Stimulated activated CD8-positive, alpha-beta memory T cell treated with anti-CD3 and anti-CD28 coated beads, Interleukin-4, amount 100 ng/mL, for 1 hour (primary cell): ENCODE measurements at places on chromosomes 5 and 9.
A peak's percentile ranks its signal among the peaks of the same experiment; 100 is the strongest.

DNA sequence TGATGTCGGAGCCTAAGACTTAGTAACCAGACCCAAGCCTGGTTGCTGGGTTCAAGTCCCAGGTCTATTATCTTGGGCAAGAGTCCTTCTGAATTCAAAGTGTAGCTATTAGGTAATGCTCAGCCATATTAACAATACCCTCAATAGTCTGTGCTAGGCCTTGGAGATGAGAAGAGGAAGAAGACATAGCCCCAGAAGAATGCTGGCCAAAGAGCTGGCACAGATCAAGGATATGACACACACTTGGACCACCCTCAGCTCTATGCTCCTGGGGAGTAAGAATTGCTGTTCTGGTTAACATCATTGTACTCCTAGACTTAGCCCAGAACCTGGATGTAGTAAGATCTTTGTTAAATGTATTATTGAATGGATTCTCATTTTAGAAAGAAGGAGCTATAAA, 426.7 kb downstream of the CDK5RAP2 start:
- DNase-seq, result no peak

GRCh38 chr9:110440172-110440571, 102.5 kb upstream of the TXNDC8 start:
- no peak for DNase-seq

- DNase-seq, result no peak
Measured at GRCh38 chr5:93904917-93905316, 163.5 kb upstream of the POU5F2 start.

DNA sequence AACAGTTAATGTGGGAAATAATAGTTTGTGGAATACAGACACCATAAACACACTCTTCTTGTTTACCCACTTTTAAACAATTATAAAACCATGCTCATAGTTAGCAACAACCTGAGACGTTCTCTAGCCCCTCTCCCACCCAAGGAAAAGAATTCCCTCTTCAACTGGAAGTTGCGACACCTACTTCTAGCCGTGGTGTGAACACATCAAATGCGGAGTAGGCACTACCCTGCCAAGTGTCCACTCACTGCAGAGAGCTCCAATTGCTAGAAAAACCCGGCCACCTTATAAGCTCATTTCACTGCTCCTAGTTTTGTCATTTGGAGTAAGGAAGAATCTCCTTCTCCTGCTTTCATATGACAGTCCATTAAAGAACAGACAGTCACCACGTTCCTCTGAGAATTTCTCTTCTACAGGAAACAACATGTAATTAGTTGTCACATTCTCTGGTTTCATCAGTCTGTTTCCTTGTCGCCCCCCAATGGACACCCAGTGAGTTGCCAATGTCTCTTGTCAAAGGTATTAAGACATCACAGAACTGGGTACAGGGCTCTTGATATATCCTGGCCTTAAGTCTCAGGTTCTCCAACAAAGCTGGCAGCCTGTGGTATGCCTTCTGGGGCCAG, 47.3 kb downstream of the PRLR start:
- no peak for DNase-seq

GRCh38 chr5:139276426-139276825, 17.1 kb upstream of the MATR3 start:
- no peak for DNase-seq

DNA sequence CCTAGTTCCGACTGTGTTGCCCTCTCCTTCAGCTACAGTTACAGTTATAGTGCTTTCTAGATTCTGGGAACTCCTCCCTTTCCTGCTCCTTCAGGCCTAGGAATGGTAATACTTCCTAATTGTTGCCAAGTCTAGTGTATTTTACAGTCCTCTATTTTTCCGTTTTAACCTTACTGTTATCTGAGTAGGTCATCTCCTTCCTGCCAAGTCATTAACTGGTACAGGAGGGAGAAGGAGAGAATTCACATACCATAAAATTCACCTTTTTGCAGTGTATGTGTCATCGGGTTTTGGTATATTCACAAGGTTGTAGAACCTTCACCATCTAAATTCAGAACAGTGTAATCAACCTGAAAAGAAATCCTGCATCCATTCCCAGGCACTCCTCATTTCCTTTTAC, 335.4 kb upstream of the MEF2C start:
- no peak for DNase-seq

DNA sequence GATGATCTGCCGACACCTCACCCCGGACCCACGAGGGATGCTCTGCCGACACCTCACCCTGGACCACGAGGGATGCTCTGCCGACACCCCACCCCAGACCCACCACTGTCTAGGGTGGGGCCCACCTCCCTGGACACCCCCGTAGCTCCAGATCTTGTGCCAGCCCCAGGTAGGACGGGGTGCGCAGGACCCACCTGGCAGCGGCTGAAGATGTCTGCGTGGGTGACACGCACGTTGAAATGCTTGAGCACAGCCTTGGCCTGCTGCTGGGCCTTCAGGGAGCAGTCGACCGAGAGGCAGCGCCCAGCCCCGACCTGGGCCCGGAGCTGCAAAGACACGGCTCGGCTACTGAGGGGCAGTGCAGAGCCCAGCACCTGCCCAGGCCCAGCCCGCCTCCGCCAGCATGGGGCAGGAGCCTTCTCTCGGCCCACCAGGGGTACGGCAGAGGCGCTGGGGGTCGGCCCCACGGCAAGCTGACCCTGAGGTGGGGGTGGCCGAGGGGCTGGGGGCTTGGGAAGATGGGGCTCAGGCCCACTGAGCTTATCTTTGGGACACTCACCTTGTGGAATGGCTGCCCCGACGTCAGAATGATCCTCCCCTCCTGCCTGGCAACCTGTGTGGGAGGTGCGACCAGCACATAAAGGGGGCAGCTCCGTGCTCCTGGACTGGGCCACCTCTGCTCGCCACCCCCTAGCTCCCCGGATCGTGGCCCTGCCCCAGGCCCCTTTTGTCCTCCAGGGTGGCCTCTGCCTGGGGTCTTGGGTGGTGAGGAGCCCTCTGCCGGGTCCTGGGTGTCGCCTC, 21.7 kb upstream of the NRARP start:
- no peak for DNase-seq

GRCh38 chr5:101390151-101390908, 487.2 kb upstream of the ST8SIA4 start:
- no peak for DNase-seq

GRCh38 chr5:37807621-37808301, 32.1 kb downstream of the GDNF start:
- no peak for DNase-seq

DNA sequence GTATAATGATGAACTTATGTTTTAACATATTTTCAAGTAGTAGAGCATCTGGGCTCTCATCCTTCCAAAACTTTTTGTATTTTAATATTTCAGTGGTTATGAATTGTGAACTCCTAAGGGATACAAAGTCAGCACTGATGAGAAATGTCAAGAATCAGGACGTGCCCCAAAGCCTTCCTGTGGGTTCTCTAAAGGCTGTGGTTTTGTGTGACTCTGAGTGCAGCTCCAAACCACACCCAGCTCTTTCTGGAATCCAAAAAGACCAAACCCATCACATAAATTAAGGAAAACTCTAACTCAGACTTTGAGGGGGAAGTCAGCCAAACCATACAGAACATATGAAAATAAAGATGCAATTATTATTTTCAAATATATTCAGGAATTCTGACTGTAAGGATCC, 40.8 kb upstream of the SMU1 start:
- DNase-seq, result no peak

GRCh38 chr5:1129711-1130055, 17.8 kb upstream of the SLC12A7 start:
- no peak for DNase-seq

- no peak for DNase-seq
Measured at GRCh38 chr9:121819428-121820231, 168.2 kb downstream of the DAB2IP start.

DNA sequence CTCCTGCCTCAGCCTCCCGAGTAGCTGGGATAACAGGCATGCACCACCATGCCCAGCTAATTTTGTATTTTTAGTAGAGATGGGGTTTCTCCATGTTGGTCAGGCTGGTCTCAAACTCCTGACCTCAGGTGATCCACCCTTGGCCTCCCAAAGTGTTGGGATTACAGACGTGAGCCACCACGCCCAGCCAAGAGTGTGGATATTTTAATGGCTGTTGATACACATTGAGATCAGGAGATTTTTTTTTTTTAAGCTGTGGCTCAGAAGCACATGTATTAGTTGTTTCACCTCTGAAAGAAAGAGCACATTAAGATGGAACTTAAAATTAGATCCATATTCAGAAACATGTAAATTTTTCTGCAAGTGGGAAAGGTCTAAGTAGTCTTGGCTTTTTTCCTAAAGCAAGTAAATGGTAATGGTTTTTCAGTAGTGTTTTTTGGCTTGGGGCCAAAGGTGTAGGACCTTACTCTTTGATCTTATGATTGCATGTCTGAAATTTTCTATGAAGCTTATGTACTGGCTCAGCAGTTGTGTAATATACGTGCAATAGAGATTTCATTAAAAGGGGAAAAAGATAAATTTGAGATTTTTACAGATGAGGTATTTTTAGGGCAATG, 9.9 kb downstream of the RBM27 start:
- no peak for DNase-seq

DNA sequence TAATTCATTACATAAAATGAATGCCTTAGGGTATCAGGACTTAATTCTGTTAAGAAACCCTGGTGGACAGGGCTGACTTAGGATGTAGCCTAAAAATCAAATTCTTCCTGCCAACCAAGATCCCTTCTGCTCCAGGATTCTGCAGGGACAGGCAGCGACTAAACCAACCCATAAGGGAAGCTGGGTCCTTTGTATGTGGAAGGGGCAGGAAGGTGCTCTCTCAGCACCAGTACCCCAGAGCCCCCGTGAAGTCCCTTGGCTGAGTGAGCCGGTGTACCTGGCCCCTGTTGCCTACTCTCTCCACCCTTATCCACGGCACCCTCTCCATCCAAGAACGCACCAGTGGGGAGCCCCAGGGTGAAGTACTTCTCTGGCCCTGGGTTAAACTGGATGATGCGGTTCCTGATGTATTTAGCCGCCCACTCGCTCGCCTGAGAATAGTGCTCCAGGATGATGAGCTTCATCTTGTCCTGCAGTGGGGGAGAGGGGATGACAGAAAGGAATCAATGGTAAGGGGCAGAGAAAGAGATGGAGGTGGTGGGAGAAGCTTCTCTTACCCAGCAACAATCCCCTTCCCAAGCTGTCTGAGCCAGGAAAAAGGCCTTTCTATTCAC, 1.1 kb downstream of the GNPDA1 start:
- DNase-seq, result no peak

DNA sequence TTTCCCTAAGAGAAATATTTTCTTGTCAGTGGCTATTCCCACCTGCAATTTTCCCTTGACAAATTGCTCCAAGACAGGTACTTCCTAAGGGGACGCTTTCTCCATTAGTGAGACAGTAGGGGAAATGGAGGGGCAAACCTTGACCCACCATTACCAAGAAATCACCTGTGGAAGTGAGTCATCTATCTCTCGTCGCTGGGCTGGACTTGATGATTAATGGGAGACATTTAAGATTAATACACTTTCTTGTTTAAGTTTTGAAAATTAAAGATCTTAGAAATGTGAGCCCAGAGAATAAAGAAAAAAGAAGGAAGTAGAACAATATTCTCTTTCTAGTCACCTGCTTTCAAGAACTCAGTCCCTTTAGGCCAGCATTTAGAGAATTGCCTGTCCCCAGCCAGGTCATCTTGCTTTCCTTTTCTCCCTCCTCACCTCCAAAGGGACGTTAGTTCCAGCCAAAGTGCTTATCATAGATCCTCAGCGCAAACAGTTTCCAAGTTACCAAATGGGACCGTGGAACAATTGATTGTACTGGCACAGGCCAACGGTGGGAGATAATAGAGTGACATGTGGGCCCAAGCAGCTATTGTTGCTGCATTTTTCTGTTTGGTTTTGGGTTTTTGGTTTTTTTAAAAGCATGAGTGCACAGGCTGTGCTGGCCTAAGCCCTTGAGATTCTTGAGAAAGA, 284.4 kb downstream of the ENC1 start:
- no peak for DNase-seq

DNA sequence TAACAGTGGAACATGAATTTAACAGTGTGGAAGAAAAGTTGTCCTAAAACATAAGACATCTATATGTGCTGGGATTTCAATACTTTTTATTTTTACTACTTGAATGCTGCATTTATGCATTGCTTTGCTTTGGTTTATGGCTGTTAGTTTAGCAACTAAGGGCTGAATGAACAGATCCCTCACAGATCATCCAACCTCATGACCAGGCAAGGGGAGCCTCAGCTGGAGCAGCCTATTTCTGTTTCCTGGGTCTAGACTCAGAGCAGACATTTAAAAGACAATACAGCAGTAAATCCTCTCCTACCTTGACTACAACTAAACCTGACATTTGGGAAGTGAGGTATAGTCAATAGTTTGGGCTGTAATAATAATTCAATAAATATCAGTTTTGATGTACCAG, 163.3 kb downstream of the AUH start:
- no peak for DNase-seq

DNA sequence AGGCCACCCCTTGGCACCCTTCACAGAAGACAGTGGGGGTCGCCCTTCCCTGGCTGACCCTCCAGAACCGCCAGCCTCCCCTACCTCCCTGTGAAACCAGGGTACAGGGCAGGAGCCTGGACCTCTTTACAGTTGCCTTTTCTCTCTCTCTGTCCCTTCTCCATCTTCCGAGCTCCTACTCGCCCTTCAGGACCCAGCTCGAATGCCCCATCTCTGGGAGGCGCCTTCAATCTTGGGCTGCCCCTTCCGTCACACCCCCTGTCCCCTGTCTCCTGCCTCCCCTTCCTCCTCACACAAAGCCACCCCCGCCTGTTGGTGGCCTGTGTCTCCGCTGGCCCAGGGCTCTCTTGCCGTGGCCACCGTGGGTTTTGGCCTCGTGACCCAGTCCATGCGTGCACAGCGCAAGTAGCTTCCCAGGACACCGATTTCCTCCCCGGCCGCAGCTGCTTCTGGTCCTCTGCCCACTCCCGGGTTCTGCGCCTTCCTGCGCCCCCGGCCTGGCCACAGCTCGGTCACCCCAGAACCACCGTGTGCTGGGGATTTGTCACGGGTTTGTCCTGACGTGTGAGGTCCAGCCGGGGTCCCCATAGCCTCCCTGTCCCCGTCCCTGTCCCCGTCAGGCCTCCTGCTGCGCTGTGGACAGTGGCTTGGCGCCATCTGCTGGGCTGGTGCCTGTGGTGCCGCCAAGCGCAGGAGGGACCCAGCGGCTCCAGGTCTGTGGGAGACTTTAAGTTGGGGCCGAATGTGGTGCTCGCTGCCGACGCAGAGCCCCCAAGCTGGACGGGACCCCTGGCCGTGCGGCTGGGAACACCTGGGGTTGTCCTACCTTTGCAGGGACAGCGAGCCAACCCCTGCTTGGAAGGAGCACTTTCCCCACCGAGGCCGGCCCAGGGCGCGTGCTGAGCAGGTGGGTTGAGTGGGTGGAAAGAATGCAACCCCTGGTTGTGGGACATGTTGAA, 4.0 kb upstream of the TMEM250 start:
- peak; percentile 58 for DNase-seq
